ENCODE measurements at places on chromosomes 5 and 9.

DNA sequence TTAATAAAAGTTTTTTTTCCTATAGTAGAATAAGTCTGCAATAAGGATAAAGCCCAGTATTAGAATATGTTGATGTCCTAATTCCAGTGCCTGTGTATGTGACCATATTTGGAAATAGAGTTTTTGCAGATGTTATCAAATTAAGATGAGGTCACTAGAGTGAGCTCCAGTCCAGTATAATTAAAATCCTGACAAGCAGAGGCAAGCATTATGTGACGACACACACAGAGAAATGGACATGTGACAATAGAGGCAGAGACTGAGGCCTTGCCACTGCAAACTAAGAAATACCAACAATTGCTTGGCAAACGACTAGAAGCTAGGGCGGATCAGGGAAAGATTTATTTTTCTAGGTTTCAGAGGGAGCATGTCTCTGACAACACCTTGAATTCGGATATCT lies 216.4 kb upstream of the CYLC2 start:
- no peak for DNase-seq

GRCh38 chr5:18970000-18970399 lies 1018.0 kb downstream of the CDH18 start:
- no peak for DNase-seq

- DNase-seq: no peak
These were observed 233.6 kb downstream of the SAXO1 start for GRCh38 chr9:18799428-18799827.

DNA sequence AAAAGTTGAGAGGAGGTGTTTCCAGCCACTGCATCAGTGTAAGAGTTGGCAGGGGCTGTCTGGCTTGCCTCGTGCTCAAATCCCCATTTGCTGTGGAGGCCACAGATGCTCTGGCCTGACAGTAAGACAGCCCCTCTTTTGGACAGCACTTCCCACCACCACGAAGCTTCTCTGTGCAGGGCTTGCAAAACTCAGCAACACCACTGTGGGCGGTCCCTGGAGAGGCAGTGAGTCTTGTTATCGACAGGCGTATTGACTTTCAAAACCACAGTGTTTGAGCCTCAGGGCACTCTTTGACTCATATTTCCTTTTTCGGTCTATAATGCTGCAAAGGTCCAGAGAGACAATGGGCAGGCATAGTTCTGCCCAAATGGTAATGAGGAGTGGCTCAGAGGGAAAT lies 539.5 kb downstream of the EBF1 start:
- peak; percentile 8 for DNase-seq
